ENCODE measurements at places on chromosomes 7 and 10.

DNA sequence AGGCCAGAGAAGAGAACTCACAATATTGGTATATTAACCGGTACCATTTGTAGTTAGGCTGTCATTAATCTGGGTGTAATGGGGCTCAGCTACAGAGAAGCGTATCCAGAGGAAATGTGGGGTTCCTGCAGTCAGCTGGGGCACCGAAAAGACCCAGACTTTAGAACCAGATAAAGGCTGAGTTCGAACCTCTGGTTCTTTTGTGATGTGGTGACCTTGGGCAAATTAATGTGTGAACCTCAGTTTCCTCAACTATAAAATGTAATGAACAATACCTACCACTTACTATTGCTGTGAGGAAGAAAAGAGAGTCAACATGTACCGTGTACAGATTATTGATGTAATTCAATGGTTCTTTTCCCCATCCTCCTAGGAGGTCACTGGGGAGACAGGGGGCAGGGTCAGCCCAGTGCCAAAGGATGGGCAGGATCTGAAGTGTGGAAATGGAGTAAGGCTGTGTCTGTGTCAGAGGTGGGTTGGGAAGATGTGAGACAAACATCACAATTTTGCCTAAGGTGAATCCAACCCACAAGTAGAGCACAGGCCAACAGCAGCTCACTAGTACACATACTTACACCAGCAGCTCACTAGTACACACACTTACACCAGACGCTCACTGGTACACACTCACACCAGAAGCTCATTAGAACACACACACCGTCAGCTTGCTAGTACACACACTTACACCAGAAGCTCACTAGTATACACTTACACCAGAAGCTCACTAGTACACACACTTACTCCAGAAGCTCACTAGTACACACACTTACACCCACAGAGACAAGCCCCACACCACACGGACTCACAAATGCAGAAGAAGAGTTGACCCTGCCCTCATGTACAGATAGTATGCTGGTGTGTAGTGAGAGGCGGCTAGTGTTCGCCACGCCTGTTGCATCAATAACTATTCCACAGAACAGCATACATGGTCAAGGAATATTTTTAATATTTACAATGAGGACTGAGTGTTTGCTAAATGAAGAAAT is 28.0 kb downstream of the PRSS2 start:
- H3K4me1 ChIP-seq: peaks cover 68% of the 10 kb centered on the region
- peak overlapping the region; percentile 85 for H3K4me3 ChIP-seq
- peaks cover 30% of the 10 kb centered on the region for H3K36me3 ChIP-seq
- DNase-seq: peak; percentile 58
- peak overlapping the region; percentile 99 for H3K27ac ChIP-seq

DNA sequence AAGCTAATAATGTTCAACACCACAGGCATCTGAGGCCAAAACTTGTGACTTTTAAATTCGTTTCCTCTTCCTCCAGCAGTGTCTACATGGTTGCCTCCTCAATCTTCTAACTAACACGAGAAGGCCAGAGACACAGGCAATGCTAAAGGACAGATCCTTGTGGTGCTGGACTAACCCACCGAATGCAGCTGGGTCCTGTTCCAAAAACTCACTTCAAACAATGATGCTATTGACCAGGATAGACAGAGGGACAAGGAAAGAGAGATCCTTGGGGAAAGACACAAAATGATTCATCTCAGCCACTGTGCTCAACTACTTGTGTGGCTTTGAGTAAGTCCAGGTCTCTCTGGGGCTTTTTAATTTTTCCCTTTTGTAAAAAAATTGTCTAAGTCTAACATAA is 107.6 kb downstream of the KCNMA1 start:
- no peak overlapping the region for H3K27ac ChIP-seq
- H3K4me3 ChIP-seq: no peak overlapping the region

- H3K4me1 ChIP-seq: no peaks in the 10 kb centered on the region
- no peak for DNase-seq
- H3K4me3 ChIP-seq: no peak overlapping the region
- no peaks in the 10 kb centered on the region for H3K36me3 ChIP-seq
These were observed 10.8 kb downstream of the NKX6-2 start for GRCh38 chr10:132774902-132775863.

- H3K36me3 ChIP-seq: peaks cover 9% of the 10 kb centered on the region
- DNase-seq: no peak
- H3K27me3 ChIP-seq: no peaks in the 10 kb centered on the region
- peaks cover 13% of the 10 kb centered on the region for H3K4me1 ChIP-seq
- H3K27ac ChIP-seq: no peak overlapping the region
These were observed 4.1 kb downstream of the ERCC6 start for GRCh38 chr10:49534670-49535381.

DNA sequence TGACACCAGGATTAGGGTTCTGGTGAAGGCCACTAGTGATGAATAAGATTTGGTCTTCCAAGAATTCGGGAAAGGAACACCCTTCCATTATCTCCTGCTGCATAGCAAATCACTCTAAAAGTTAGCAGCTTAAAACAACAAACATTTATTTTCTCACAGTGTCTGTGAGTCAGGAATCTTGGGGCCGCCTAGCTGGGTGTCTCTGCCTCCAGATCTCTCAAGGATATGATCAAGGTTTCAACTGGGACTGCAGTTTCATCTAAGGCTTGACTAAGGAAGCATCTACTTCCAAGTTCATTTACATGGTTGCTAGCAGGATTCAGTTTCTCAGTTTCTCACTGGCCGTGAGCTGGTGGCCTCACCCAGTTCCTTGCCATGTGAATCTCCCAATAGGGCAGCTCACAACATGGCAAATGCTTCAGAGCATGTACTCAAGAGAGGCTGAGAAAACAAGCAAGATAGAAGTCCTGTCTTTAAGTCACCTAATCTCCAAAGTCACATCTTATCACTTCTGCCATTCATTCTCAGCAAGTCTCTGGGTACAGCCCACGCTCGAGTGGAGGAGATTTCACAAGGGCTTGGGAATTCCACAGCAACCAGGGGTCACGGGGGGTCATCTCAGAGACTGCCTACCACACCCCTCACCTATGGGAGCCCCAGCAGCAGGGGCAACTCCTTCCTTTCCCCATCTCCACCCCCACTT is 26.8 kb downstream of the TLX1 start:
- no peaks in the 10 kb centered on the region for H3K36me3 ChIP-seq
- DNase-seq: no peak
- H3K27me3 ChIP-seq: peaks cover 7% of the 10 kb centered on the region
- no peak overlapping the region for H3K4me3 ChIP-seq
- peaks cover 8% of the 10 kb centered on the region for H3K4me1 ChIP-seq

DNA sequence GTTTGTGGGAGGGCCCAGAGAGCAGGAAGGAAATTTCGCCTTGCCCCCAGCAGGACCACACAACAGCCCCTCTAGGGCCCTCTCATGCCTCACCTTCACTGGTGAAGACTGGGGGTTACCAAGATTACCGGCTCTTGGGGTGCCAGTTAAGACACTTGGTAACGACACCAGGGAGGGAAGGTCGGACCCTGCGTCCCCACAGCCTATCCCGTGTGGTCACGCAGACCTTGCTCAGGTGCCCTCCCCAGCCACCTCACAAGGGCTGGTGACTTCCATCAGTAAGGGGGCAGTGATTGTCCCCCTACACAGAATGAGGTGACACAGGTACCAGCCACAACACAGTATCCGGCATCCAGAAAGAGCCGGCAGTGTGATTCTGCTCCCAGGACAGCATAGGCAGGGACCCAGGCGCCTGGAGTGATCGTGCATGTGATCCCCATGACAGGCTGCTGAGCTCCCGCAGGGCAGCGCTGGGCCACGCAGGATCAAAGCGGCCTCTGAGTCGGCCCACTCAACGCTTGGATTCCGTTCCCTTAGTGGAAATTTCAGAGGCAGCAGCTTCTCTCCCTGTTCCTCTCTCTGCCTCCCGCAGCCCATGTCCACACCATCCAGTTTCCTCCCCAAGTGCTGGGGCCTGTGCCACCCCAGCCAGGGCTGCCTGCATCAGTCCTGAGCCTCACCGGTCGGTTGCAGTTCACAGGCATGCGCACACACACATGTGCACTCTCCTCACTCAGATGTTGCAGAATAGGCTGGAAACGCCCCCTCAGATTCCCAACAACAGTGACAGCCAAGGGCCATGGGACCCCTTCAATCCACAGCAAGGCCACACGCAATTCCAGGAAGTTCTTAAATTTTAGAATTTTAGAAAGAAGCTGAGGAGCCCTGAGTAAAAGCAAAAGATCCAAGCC is 35.8 kb downstream of the CAMK2B start:
- no peaks in the 10 kb centered on the region for H3K36me3 ChIP-seq
- peaks cover 3% of the 10 kb centered on the region for H3K27me3 ChIP-seq
- DNase-seq: no peak
- no peak overlapping the region for H3K27ac ChIP-seq
